Renal pelvis (tissue), 12 donors: ENCODE measurements at places on chromosomes 2 and 18. TPM values are rescaled to one million over a fixed set of nuclear protein-coding genes. Genes with fewer than 3 reads are reported as not detected.
A peak's percentile ranks its signal among the peaks of the same experiment; 100 is the strongest.

The PER2 gene
- polyA plus RNA-seq: 7.6 TPM

The CHRNG gene
- 1.4 TPM for polyA plus RNA-seq

The MATN3 gene
- polyA plus RNA-seq: 2.5 TPM

The ERBB4 gene
- 40.0 TPM for polyA plus RNA-seq

The TMEM169 gene
- polyA plus RNA-seq: 16.5 TPM

The SIX3 gene
- not detected for polyA plus RNA-seq

The BCL11A gene
- polyA plus RNA-seq: 14.4 TPM

The ATP6V1C2 gene
- 6.7 TPM for polyA plus RNA-seq

The LIPG gene
- polyA plus RNA-seq: 43.9 TPM

The MSH6 gene
- 116 TPM for polyA plus RNA-seq

DNA sequence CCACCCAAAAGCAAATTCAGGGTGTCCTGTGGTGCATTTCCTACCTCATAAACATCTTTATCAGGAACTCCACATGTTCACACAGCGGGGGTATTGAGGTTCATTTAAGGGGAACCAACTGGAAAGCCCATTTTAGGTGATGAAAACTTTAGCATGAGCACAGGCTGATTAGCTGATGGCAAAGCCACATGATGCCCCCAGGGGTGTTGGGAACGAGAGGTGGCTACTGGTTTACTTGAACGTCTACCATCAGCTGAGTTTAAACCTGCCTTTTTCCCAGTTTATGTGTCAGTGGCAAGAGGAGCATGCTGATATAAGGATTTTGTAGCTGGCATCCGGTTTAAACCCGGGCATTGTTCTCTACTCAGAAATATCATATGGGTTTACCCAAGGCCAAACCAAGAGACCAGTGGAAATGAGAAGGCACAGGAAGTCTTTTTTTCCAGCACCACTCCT, 54.5 kb upstream of the UPP2 start:
- DNase-seq: no peak

DNA sequence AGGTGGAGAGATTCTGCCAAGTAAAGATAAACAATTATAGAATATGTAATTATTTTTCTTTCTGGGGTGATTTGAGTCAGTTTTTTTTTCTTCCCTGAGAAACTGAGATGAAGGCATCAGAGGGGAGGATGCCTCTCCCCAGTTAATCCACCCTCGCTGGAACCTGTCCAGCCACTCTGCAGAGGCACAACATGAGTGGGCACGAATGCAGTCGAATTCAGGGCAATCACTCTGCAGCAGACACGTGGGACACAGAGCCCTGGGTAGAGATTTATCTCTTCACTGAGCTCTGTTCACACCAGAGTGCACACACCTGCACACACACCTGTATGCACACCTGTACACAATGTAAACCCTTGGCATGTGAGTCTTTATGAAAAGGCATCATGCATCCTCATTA, 154.2 kb downstream of the DCDC2C start:
- no peak for DNase-seq

DNA sequence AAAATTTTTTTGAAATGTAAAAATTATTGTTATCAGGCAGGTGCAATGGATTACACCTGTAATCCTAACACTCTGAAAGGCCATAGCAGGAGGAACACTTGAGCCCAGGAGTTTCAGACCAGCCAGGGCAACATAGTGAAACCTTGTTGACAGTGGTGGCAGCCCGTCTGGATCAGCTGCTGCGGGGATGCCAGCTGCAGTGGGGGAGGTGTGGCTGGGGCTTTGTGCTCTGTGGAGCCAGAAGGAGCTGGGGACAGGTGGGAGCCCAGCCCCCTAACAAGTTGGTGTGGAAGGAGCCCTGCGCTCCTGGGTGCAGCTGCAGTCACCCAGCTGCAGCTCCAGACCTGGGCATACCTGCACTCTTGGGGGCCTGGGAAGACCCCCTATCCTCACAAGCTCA, 182.4 kb upstream of the MC4R start:
- no peak for DNase-seq

GRCh38 chr2:126750506-126750905, 94.5 kb downstream of the GYPC start:
- DNase-seq: no peak

- DNase-seq: no peak
Measured at GRCh38 chr18:21949326-21950015, 208.9 kb downstream of the MIB1 start.

DNA sequence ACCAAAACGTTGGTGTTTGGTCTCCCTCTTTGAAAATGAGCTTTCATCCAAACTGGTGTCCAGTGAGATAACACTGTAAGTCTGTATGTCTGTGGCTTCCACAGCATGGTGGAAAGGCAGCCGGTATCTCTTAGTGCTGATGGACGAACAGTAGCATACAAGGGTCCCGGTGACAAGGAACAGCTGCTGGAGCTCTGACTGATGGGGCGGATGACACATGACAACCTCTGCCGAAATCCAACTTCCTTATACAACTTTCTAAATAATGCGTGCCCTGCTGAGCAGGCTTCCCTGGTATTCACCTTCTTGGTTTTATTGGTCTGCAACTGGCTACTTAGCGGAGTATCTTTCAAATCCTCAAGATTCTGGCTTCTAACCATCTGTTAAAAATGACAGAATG, 216.2 kb downstream of the SRBD1 start:
- DNase-seq: no peak

GRCh38 chr2:10277293-10278028, 25.2 kb upstream of the HPCAL1 start:
- peak; percentile 54 for DNase-seq

DNA sequence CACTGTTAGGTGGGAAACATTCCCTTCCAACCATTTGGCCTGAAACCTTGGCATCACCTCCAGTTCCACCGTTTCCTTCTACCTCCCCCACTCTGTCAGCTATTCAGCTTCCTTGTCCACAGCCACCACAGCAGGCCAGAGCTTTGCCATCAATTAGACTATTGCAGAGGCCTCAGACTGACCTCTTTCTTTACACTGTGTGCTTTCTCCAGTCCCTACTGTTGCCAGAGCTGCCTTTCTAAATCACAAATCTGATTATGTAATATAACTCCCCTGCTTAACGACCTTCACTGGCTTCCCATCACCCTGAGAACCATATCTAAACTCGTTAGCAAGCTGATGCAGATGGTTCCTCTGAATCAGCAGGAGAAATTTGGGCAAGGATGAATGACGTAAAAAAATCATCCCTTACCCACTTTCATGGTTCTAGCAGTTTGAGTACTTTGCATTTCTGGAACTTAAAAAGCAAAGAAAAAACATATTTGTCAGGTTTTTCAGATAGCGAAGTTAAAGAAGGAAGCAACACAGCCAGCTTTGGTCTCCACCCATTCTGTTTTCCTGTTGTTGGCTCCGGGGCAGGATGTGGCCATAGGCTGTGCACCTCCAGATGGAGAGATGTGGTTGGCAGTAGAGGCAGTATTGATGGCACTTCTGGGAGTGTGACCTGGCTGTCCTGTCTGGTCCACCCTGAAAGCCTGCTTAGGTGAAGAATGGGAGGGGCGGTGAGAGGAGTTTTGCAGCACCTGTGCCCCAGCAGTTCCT, 422.1 kb downstream of the PARD3B start:
- DNase-seq: no peak

DNA sequence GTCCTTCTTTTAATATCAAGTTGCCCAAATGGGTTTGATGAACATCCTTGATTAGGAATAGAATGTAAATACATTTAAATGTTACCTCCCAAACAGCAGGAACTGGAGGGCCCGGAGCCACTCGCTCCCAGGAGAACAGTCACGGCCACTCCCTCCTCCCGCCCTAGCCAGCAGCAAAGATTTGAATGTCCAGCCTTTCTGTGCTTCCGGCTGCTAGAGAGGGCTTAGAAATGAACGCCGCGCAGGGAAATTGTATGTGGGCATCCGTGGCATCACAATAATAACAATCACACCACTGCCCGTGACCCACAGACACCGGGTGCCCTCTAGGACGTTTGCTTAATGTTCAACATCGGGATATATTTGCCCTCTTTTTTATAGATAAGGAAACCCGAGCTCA, 164.9 kb upstream of the SALL3 start:
- DNase-seq: no peak

GRCh38 chr2:239870276-239870675, 154.9 kb downstream of the NDUFA10 start:
- DNase-seq: no peak

DNA sequence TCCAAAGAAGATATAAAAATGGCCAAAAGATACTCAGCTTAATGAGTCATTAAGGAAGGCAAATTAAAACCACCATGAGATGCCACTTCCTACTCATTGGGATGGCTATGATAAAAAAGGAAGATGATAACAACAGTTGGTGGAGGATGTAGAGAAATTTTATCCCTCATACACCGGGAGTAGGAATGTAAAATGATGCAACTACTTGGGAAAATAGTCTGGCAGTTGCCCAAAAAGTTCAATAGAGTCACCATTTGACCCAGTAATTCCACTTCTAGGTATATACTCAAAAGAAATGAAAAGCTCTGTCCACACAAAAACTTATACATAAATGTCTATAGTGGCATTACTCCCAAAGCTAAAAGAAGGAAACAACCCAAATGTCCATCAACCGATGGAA, 10.1 kb upstream of the SULT1C2 start:
- DNase-seq: no peak

DNA sequence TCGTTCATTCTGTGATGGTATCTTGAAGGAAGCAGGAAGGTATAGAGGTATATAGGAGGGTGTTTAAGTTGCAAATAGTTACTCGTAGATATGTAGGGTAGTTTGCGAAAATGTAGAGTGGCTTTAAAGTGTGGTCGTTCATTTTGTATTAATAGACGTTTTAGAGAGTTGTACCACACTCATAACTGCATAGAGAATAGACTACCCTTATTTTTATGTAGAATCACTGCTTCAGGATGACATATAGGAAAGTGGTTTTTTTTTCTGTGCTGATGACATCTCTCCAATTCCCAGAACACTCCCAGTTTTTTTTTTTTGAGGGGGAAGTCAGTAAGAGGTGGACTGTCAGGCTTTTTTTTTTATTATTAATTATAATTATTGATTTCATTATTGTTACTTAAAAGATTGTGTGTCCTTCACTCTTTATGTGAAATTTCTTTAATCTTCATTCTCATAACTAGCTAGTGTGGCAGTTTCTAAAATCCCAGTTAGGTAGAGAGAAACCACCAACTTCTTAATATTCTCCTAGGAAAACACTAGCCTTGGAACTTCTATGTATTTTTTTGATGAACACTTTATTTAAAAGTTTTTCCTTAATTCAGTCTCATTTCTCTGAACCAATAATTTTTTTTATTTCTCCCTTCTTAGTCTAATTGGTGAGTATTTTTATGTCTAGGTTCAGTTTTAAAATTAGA, 1.5 kb downstream of the ACTR3 start:
- no peak for DNase-seq

GRCh38 chr2:65291216-65292105, 63.8 kb downstream of the ACTR2 start:
- no peak for DNase-seq

- peak; percentile 69 for DNase-seq
Measured at GRCh38 chr2:236972491-236973342, 113.0 kb upstream of the COPS8 start.

- no peak for DNase-seq
Measured at GRCh38 chr2:72846171-72847095, 20.6 kb upstream of the EXOC6B start.

DNA sequence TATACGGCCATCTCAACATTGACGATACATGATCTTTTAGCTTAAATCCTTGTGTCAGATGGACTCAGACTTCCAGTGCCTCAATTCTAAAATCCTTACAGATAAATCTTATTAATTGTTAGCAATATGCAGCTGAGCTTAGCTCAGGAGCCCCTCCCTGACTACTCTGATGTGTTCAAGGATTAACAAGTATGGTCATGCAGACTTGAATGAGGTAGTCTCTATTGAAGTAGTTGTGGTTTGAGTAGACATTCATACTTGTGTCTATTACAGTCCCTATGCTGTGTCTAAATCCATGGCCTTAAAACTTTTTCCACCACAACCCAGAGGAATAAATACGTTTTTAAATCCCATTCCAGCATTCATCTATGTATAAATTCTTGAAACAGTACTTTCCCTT, 119.5 kb downstream of the NUP35 start:
- no peak for DNase-seq

- peak; percentile 65 for DNase-seq
Measured at GRCh38 chr18:57107140-57107832, 39.6 kb upstream of the BOD1L2 start.

- DNase-seq: no peak
Measured at GRCh38 chr2:191197096-191197495, 46.3 kb upstream of the STAT4 start.

DNA sequence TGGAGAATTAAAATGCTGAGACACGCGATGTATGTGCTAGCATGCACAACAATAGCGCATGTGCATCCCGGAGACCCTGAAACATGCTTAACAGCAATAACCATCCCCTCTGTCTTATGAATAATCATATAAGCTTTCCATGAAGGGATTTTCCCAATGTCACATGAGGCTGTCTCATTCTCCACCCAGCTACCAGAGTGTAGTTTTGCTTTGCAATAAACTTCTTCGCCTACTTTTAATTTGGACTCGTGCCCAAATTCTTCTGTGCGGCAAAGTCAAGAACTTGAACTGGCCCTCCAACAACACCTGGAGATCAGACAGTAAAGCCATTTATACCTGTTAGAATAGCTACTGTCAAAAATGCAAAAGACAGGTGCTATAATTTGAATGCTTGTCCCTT, 15.5 kb downstream of the LYG1 start:
- no peak for DNase-seq

GRCh38 chr2:207873794-207874193, 104.1 kb upstream of the FZD5 start:
- no peak for DNase-seq

DNA sequence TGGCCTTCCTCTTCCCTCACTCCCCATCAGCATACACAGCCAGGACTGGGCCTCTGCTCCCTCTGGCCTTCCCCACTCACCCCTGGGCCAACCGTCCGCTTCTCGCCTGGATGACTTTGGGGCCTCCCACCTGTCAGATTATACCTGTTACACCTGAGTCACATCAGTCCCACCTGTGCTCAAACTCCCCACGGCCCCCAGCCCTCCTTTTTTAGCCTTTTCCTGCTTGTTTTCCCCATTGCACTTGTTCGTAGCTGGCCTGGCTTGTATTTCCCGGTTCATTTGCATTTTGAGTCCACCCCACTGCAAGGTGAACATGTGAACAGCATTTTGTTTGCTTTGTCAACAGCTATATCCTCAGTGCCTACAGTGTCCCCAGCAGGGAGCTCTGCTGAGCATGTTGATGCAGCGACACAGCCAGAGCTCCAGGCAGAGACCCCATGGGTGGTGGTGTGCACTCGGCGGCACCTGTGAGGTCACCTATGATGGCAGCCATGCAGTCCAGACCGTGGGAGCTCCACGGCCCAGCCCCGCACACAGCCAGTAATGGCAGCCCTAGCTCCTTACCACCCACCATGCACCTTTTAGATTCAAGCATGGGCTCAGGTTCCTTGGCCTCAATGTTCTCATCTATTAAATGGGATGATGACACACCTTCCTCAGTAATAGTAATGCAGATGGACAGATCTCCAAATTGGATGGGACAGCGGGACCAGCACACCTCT, 276.4 kb upstream of the HS6ST1 start:
- no peak for DNase-seq
